Effector CD4-positive, alpha-beta T cell (primary cell): ENCODE measurements at places on chromosomes 16 and 17.
A peak's percentile ranks its signal among the peaks of the same experiment; 100 is the strongest.

DNA sequence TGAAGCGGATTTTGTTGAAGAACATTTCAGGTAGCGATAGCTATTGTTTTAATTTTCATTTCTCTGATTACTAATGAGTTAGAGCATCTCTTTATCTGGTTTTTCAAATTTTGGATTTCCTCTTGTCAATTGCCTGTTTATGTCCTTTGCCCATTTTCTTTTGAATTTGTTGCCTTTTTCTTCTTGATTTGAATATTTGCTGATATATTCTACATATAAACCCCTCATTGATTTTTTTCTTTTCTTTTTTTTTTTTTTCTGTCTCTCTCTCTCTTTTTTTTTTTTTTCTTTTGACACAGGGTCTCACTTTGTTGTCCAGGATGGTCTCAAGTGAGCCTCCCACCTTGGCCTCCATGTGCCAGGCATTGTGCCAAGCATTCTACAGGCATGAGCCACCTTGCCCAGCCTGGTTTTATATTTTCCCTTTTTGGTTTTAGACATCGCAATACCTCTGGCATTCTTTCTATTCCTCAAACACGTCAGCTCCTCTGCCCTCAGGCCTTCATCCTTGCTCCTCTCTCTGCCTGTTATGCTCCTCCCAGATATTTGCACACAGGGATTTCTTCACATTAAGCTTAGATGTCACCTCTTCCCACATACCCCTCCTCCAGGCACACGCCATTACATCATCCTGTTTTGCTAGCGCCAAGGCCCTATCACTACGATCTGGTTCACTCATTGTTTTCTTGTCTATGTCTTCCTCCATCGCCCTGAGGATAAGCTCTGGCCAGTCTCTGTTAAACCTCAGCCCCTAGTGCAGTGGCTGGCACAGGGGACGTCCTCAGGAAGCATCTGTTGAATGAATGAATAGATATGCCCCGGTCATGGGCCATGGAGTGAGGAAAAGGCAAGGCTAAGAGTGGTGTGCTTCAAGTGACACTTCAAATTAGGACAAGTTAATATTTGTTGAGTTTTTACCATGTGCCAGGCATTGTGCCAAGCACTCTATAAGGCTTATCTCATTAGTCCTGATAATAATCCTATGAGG lies 8.6 kb downstream of the SARM1 start:
- no peak for DNase-seq

- no peak for DNase-seq
These were observed 13.1 kb downstream of the SPATA33 start for GRCh38 chr16:89670496-89671431.

GRCh38 chr17:28953444-28954118 lies 2.3 kb upstream of the PHF12 start:
- peak; percentile 42 for DNase-seq

GRCh38 chr16:81357711-81358260 lies 43.0 kb downstream of the GAN start:
- no peak for DNase-seq
